ENCODE measurements at places on chromosomes 7 and 10.

- no peak for DNase-seq
Measured at GRCh38 chr7:82675396-82675795, 231.8 kb upstream of the CACNA2D1 start.

DNA sequence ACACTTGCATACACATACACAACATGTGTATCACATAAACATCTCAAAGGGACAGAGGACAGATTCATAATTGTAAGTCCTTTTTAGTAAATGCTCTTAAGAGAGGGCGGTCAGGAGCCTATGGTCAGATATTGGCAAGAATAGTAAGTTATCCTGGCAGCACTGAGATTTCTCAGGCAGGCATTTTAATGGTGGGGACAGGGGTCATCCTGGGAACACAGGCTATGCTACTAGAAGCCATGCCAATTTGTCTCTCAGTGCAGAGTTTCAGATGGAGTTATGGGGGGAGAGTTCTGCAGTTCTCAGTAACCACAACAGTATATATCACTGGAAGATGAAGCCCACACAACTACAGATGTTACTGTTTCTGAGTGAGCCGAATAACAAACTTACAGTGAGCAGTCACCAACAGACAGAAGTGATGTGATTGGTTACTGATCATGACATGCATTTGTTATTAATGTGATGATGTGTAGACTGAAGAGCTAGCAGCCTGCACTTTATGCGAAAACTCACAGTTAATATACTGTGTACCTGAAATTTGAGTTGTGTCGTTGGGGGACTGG is 16.4 kb downstream of the ZNF487 start:
- no peak for DNase-seq

- DNase-seq, result peak; percentile 52
Measured at GRCh38 chr10:13347500-13348156, 465 bp downstream of the SEPHS1 start.

DNA sequence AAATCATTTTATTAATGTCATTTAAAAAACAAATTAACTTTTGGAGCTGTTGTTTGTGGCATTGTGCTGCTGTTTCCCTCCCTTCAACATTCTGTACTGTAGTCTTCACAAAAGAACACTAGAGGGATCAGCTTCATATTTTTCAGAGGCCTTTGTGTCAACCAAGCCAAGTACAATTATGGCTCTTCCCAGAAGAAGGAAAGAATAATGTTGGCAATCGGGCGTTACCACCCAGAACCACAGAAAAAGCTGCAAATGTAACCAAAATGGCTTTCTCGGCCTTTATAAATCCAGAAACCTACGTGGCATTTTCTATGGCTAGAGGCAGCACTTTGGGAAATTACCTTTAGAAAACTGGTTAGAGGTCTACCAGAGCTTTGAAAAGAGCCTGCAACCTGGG is 98.8 kb upstream of the COL1A2 start:
- DNase-seq, result no peak

DNA sequence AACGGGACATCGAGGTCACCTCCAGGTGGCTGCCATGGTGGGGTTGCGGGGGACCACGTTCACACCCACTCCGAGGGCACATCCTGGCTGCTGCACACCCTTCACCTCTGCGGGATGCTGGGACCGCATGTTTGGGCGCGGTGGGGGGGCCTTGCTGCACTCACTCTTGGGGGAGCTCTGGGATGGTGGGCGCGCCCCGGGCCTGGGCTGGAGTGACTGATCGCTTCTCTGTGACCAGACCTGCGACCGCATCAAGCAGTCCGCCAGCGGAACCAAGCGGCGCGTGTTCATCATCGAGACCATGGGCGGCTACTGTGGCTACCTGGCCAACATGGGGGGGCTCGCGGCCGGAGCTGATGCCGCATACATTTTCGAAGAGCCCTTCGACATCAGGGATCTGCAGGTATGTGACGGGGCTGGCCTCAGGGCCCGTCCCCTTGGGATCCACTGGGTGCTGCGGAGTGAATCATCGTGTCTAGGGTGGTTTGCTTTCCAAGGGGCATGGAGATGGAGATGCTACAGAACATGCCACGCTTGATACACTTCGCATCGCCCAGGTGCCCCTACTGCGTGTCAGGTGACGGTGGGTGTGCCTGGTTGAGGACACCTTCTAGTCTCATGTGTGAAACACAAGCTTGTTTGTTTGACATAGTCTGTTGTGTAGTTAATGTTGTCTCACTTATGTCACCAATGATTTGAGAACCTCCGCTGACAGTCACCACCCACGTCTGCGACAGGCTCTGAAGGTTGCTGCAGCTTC is 42.8 kb downstream of the PITRM1 start:
- no peak for DNase-seq

DNA sequence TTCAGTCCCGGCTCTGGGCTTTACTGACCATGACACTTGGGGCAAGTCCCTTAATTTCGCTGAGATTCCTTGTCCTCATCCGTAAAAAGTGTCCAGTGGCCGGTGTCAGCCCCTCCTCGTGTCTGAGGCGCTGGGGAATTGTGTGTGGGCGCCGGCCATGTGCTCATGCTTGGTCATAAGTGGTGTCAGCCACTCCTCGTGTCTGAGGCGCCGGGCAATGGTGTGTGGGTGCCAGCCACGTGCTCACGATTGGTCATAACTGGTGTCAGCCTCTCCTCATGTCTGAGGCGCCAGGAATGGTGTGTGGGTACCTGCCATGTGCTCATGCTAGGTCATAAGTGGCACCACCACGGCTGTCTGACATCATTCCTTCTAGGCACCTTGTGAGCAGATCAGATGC is 40.7 kb upstream of the DMBT1 start:
- DNase-seq, result no peak

DNA sequence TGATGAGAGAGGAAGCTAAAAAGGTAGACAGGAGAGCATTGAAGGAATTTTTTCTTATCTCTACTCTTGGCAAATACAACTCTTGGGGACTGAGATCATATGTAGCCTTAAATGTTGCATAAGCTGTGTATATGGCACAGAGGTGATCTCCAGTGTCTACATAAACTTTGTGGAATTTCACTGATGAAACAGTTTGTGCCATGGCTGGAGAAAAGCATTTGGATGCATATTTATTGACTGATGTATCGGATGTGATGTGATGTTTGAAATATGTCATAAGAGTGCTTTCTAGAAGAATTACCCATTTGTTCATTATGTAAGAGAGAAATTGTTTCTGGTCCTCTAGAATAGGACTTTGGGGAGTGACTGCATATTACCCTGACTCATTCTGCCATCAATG is 244.9 kb upstream of the LRRTM3 start:
- DNase-seq, result no peak

DNA sequence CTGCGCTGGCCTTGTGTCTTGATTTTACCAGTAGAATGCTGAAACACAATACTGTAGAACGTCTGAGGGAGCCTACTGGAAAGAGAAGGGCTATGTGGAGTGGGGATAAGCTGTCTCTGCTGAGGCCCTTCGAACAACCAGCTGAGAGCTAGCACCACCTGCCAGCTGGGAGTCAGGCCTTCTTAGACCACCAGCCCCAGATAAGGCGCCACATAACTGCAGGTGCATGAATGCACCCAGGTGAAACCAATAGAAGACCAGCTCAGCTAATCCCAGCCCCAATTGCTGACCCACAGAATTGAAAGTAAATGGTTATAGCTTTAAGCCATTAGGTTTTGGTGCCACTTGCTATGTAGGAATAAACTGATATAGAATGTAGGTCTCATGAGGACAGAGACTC is 438.4 kb downstream of the ADRA2A start:
- no peak for DNase-seq

DNA sequence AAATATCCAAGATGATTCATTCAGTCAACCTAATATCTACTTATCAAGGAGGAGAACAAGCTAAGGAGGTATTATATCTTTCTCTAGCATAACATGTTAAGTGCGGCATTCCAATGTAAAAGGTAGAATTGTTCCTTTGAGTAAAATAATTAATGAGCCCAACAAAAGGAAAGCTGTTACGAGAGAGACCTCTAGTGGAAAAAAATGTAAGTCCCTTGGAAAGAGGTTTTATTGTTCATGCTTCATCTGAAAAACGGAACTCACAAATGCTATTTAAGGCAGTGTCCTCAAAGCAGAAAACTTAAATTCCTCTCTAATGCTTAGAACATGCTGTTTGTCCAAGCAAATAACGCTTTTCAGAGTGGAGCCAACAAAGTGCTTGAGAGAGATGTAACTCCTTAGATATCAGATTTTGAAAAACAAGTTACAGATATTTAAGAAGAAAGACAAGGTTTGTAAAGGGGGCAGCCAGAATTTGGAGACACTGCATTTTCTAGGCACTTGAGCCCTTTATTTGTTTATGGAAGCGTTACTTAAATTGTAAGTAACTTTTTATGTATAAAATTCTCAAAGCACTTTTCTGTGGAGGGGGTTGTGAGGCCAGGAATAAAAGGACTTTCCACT is 119.9 kb downstream of the TFEC start:
- no peak for DNase-seq

DNA sequence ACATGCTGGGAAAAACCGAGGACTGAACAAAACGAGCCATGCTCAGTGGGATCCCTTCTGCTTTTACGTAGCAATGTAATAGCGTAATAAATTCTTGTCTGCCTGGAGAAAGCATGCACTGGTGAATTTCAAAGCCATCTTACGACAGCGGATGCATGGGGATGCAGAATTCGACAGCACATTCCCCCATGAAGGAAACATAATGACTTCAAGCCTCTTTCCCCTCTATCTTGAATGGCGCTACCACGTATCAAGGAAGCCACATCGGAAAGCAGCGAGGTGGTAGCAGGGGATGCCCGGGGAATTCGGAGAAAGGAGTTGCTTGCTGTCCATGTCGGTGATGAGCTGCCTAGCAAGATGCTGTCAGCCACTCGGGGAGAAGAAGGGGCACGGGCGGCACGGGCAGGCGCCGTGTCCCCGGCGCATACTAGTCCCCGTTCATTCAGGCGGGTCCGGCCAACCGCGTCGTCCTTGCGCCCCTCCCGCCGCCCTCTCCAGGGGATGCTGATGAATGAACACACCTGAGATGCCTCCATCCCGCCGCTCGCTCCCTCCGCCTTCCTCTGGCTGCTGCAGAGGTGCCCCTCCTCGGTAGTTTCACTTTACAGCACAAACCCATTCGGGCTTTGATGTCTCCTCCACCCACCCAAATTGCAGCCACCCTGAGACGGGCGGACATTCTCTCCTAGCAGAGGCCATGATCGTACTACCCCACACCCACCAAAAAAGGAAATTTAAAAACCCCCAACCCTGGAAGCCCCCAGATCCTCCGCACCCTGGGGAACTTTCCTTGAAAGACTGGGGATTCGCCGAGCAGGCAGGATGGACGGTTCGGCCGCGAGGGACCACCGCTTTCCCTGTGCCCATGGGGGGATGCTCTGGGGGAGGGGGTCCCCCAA is 644 bp downstream of the SORBS1 start:
- no peak for DNase-seq

- DNase-seq, result no peak
Measured at GRCh38 chr10:18759575-18759974, 100.3 kb downstream of the ARL5B start.

DNA sequence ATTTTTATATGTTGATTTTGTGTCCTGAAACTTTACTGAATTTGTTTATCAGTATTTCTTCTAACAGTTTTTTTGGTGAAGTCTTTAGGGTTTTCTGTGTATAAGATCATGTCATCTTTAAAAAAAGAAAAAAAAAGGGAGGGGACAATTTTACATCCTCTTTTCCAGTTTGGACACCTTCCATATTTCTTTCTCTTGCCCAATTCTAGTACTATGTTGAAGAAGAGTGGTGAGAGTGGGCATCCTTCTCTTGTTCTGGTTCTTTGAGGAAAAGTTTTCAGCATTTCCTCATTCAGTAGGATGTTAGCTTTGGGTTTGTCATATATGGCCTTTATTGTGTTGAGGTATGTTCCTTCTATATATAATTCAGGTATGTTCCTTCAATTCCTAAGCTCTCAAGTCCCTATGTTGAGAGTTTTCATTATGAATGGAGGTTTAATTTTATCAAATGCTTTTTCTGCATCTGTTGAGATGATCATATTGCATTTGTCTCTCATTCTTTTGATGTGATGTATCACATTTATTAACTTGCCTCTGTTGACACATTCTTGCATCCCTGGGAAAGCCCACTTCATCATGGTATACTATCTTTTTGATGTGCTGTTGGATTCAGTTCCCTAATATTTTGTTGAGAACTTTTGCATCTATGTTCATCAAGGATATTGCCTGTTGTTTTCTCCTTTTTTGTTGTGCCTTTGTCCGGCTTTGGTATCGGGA is 12.1 kb downstream of the TAS2R40 start:
- DNase-seq, result no peak

GRCh38 chr7:74306730-74307469 is 17.7 kb downstream of the CLIP2 start:
- DNase-seq, result no peak

GRCh38 chr7:4861673-4862072 is at the start of gene PAPOLB:
Gene PAPOLB, minus strand, starts transcription at chr7:4862030. Its CDS starts 220 bp downstream, at chr7:4861810.
- no peak for DNase-seq

DNA sequence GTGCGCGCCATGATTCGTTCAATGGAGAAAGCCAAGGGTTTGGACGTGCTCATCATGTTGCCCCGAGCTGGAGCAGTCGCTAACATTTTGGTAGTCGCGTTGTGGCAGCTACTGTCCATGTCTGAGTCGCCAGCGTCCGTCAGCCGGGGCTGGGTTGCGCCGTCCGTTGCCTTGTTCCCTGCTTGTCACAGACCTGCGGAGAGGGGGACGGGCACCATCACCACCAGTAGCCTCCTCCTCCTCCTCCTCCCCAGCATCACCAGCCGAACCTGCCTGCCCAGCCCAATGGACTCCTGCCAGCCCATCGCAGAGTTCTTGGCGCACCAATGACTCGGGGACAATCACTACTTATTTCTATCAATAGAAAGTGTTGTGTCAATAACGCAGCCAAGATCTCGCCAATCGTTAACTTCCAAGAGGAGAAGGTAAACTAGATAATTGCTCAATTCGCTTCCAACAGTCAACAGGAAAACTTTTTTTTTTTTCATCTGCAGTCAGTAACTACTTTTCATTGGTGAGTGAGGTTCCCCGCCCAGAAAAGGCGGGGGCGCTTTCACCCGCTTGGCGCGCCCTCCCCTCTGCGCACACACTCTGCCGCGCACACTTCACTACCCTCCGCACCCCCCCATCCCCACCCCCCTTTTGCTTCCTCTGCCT is at the start of gene FEZF1:
Gene FEZF1 (minus strand): TSS at position 432 of the 657 bp plus-strand sequence. CDS start 313 bp downstream, at position 119.
- DNase-seq, result no peak

DNA sequence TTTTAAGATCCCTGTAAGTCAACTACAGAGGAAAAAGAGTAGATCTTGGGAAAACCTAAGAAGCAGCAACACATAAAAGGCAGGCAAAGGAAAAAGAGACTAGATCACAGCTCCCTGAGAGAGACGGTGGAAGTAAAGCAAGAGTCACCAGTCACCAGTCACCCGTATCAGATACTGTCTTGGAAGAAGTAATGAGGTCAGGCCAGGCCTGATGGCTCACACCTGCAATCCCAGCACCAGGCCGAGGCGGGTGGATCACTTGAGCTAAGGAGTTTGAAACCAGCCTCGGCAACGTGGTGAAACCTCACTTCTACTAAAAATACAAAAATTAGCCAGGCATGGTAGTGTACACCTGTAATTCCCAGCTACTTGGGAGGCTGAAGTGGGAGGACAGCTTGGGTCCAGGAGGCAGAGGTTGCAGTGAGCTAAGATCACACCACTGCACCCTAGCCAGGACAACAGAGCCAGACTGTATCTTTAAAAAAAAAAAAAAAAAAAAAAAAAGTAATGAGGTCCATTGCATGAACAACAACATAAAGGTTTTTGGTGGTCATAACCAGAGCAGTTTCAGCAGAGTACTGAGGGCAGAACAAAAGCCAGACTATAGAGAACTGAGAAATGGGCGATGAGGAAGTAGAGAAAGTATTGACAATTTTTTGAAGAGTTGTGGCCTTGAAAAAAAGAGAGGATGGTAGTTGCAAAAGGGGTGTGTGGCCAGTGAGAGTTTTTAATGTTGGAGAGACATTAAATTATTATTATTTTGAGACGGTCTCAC is 16.9 kb downstream of the ZNF713 start:
- no peak for DNase-seq
